PC-3 (cell line): ENCODE measurements at places on chromosomes 3 and 15. TPM values are rescaled to one million over a fixed set of nuclear protein-coding genes. Genes with fewer than 3 reads are reported as not detected.

DNA sequence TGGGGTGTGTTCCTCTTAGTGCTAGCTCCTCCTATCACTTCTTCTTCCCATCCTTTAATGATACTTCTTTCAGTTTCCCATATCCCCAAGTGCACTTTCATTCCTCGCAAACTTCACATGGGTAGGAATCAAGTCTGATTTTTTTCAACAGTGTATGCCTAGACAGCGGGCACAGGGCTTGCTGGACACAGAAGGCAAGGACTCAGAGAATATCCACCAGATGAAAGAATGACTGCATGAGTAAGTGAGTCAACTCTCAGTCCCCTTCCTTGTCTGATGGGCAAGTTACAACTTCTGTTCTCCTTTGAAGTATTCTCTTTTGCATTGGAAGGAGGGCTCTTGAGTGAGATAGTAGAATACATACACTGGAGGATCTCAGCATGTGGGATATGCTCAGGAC lies 3.1 kb upstream of the SQOR start:
- no peak for DNase-seq

GRCh38 chr15:86629409-86630356 lies 550.0 kb downstream of the AGBL1 start:
- peak; percentile 75 for DNase-seq

The GABRB3 gene
- total RNA-seq = 4.5 and 6.1 TPM in 2 replicates

- no peak for DNase-seq
These were observed 163.2 kb upstream of the GRM7 start for GRCh38 chr3:6697722-6698121.

GRCh38 chr15:74221399-74222239 lies 14.5 kb upstream of the CCDC33 start:
- DNase-seq = no peak

GRCh38 chr3:32751377-32751776 lies 66.4 kb downstream of the CNOT10 start:
- DNase-seq = no peak

The ARGFX gene
- not detected in 2 replicates for total RNA-seq

DNA sequence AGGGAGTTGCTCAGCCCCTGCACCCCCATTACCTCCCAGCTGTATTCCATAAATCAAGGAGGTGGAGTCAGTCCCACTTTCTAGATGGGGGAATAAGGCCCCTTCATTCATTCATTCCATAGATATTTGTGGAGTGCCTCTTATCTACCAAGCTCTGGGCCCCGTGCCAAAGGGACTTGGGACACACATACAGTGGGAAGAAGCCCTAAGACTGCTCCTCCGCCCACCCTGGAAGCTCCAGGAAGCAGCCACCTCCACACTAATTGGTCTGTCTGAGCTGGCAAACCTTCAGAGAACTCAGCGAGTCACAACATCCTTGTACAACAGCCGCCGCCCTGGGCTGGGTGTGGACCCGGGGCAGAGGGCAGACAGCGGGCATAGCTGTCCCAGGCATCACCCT lies 6.4 kb downstream of the STRA6 start:
- DNase-seq = peak; percentile 88

DNA sequence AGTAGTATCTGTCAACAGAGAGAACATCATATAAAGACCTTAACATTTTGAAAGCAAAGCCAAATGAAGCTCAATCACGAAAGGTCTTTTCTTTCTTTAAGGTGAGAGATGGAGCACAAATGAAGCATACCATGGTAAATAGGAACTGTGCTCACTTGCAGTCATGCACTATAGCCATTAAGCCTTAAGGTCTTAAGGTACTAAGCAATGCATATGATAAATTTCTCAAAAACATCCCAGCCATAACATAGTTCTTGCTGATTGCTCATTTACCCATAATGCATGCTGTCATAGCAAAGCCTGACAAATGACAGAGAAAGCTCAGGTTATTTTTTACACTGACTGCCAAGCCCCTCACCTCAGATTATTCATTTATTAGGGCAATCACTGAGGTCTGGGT lies 214.5 kb downstream of the MECOM start:
- no peak for DNase-seq

DNA sequence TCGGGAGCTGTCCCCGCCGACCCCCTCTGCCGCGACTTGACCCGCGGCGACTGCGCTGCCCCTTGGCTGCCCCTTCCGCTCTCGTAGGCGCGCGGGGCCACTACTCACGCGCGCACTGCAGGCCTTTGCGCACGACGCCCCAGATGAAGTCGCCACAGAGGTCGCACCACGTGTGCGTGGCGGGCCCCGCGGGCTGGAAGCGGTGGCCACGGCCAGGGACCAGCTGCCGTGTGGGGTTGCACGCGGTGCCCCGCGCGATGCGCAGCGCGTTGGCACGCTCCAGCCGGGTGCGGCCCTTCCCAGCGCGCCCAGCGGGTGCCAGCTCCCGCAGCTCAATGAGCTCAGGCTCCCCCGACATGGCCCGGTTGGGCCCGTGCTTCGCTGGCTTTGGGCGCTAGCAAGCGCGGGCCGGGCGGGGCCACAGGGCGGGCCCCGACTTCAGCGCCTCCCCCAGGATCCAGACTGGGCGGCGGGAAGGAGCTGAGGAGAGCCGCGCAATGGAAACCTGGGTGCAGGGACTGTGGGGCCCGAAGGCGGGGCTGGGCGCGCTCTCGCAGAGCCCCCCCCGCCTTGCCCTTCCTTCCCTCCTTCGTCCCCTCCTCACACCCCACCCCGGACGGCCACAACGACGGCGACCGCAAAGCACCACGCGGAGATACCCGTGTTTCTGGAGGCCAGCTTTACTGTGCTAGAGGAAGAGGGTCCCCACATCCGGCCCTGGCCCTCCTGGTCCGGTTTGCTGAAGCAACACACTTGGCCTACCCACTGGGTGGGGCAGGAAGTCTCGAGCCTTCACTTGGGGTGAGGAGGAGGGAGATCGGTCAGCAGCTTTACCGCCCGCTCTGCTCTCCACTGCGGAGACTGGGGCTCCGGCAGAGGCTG lies at the start of gene RASSF1:
TSS of gene RASSF1 (minus strand) at position 389 of the 882 bp plus-strand sequence. CDS start at position 358, 31 bp downstream.
- DNase-seq = no peak

DNA sequence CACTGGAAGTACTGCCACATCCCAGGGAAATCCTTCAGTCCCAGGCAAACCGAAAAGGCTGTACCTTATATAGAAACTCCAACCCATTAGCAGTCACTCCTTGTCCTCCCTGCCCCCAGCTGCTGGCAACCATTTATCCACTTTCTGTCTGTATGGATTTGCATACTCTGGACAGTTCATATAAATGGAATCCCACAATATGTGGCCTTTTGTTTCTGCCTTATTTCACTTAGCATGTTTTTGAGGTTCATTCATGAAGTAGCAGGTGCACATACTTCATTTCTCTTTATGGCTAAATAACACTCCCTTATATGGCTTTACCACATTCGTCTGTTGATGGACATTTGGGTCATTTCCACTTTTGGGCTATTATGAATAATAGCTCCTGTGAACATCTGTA lies 51.6 kb upstream of the CMTM8 start:
- no peak for DNase-seq

The MON1A gene
- total RNA-seq = 20.8 and 24.9 TPM in 2 replicates

DNA sequence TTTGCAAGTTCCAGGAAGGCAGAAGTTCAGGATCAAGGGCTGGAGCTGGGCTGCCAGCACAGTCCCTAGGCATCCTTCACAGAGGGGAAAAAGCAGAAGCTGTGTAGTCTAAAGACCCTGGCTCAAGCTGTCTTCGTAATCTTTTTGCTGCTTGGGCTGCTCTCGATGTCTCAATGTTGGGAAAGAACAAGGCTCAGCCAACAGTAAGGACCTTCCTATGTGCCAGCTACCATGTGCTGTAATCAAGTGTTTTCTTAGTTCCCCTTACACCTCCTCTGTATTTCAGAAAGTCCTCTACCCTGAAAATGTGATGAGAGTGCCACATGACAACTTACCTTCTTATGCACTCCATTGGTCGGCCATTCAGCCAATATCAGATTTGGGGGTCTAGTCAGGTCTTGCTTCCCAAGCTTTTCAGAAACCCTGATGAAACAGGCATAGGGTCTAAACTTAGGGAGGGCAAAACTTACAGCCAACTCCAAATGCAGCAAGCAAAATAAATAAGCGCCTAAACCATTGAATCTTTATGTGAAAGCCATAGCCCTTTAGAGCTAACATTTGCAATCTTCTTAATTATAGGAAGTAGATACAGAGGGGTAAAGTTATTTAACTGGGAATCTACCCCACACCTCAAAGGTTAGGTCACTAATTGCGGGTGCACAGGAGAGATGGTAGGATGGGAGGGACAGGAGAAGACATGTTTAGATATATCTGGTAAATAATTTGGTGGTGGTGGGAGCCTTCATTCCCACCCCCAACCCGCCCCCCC lies 1.2 kb upstream of the EDEM1 start:
- DNase-seq = no peak

The LRTM1 gene
- total RNA-seq = not detected in 2 replicates

GRCh38 chr15:91651251-91651650 lies 202.3 kb upstream of the SLCO3A1 start:
- no peak for DNase-seq

DNA sequence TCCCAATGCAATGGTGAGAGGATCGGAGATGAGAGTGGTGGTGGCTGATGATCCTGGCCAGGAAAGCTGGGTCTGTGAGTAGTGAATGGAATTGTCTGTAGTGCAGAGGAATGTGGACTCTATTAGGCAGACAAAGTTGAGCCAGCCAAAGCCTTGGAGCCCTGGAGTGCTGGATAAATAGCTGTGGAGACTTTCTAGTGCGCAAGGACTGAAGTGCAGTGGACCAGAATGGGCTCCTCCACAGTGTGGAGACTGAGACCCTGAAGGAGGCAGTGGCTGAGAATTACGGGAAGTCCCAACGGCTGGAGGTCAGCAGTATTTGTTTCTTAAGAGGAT lies 874 bp downstream of the ZNF662 start:
- DNase-seq = no peak

DNA sequence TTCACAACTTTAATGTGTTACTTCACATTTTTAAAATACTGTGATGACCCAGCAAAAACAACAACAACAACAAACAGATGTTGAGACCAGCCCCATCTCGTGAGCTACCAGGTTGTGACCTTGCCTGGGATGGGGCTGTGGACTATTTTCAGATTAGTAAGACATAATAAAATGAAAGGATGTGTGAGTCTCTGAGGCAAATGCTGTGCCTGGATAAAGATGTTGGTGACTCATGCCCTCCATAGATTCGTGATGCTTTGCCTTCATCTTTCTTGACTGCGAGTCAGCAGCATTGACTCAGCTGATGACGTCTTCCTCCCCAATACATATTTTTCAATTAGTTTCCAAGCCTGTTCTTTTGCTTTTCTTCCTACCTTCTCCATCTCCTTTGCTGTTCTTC lies 453.0 kb upstream of the CFAP20DC start:
- peak; percentile 78 for DNase-seq

- DNase-seq = no peak
These were observed 24.3 kb upstream of the PLXNA1 start for GRCh38 chr3:126958638-126959085.

DNA sequence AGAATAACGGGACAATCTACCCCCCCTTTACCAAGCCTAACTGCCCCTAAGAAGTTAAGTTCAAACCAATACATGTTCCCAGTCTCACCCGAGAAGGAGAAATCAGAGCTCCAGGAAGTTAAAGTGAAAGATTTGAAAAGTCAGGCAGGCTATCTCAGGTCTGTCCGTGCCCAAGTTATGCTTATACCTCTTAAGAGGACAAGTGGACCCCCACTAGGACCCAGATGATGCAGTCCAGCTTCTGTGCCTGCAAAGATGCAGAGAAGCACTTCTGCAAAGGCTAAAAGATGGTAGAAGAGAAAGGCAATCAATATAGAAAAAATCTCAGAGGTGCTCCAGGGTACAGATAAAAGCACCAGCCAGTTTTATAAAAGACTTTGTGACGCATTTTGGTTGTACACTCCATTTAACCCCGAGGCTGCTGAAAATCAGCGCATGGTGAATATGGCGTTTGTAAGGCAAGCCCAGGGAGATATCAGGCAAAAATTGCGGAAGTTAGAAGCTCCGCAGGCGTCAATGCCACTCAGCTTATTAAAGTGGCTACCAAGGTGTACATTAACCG lies 9.8 kb upstream of the SLC9C1 start:
- no peak for DNase-seq

DNA sequence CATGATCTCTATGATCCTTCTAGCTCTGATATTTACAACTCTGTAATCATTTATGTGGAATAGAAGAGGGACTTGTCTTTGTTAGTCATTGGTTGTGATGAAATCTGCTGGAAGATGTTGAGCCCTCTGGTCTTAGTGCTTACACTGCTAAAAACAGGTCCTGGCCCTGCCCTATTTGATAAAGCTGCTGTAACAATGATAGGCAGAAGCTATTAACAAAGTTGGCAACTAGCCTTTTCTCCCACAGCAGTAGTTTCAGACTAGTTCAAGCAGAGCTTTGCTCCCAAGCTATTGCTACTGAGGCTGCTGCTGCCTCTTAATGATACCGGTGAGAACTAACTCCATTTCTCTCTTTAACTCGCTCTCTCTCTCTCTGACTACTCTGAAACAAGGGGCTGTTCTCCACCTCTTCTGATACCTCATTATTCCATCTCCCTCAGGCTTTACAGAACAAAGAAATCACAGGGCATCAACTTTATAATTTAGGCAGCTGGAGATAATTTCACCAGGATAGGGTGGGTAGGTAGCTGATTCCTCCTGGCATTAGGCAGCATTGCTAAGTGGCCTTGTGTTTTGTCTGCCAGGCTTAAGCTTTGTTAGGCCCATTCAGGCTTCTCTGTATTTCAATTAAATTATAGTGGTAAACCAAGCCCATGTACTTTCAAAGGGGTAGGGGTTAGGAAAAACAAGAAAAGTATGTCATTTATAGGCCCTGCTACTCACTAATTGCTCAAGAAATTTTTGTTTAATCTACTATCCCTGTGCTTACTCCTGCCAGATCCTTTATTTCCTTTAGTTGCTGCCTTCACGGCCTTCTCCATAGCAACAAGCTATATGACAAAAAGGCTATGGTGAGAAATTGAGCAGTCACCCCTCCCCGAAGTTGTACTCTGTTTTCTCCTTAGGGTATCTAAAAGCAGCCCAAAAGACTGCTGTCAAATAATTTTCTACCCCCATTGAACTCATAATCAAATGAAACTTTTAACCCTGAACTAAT lies 139.6 kb downstream of the RBPMS2 start:
- DNase-seq = no peak

The FANCD2OS gene
- not detected in 2 replicates for total RNA-seq

GRCh38 chr3:131895766-131896165 lies 139.0 kb downstream of the CPNE4 start:
- DNase-seq = no peak

GRCh38 chr15:49492830-49493229 lies 69.8 kb downstream of the FGF7 start:
- DNase-seq = peak; percentile 31

GRCh38 chr3:143354342-143354741 lies 234.8 kb downstream of the CHST2 start:
- DNase-seq = no peak

The SPG21 gene
- 53.0 and 53.8 TPM in 2 replicates for total RNA-seq

The CATSPER2 gene
- 0.55 and 4.0 TPM in 2 replicates for total RNA-seq

The VIPR1 gene
- 3.7 and 7.0 TPM in 2 replicates for total RNA-seq

The VEPH1 gene
- total RNA-seq = 11.5 and 27.3 TPM in 2 replicates

DNA sequence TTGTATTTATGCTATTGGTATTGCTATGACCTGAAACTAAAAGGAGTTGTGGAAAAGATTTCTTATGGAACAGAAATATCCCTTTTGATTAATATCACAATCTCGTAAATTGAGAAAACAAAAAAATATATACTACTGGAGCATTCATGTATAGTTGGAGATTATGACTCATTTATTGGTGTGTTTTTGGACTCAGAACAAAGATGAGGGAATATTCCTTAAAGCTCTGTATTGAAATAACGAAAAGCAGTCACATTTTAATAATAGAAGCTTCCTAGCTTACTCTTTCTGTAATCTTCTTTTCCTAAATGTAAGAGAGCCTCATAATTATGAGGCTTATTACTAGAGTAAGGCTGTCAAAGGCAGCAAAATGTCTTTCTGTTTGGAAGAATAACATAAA lies 14.3 kb downstream of the CTNNB1 start:
- DNase-seq = peak; percentile 56

The SLCO2A1 gene
- total RNA-seq = not detected in 2 replicates

- DNase-seq = no peak
These were observed 27.9 kb downstream of the FBN1 start for GRCh38 chr15:48617619-48618018.
